ENCODE measurements at places on chromosomes 4 and X. TPM values are rescaled to one million over a fixed set of nuclear protein-coding genes. Genes with fewer than 3 reads are reported as not detected.

The NAP1L5 gene
- total RNA-seq, result 4.8 TPM

The KCND1 gene
- total RNA-seq, result 2.5 TPM

The AWAT2 gene
- not detected for total RNA-seq

The ARAP2 gene
- total RNA-seq, result 49.3 TPM

The ADH1B gene
- total RNA-seq, result not detected

The LRBA gene
- total RNA-seq, result 62.4 TPM

The GPR119 gene
- not detected for total RNA-seq

All from activated CD4-positive, alpha-beta memory T cell treated with anti-CD3 and anti-CD28 coated beads for 36 hours (primary cell).